NCI-H345 (cell line): ENCODE measurements at places on chromosomes 7 and 10.

DNA sequence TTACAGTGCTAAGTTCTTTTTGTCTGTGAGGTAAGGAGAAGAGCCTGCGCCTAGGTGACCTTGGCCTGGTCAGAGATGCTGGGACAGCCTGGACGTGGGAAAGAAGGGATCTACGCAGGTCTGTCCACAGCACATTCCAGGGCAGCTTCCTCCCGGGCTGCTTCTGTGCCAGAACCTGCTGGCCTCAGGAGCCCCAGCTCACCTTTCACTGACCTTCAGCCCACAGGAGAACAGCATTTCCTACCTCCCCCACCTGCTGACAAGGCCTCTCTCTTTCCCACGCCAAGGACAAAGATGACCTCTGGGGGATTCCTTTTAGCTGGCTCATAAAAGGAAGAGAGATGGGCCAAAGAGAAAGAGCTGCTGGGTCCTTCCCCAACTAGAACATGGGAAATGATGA, 260.6 kb downstream of the KCNMA1 start:
- DNase-seq, result no peak

- DNase-seq, result no peak
Measured at GRCh38 chr7:64978497-64979203, 12.2 kb downstream of the ZNF117 start.

DNA sequence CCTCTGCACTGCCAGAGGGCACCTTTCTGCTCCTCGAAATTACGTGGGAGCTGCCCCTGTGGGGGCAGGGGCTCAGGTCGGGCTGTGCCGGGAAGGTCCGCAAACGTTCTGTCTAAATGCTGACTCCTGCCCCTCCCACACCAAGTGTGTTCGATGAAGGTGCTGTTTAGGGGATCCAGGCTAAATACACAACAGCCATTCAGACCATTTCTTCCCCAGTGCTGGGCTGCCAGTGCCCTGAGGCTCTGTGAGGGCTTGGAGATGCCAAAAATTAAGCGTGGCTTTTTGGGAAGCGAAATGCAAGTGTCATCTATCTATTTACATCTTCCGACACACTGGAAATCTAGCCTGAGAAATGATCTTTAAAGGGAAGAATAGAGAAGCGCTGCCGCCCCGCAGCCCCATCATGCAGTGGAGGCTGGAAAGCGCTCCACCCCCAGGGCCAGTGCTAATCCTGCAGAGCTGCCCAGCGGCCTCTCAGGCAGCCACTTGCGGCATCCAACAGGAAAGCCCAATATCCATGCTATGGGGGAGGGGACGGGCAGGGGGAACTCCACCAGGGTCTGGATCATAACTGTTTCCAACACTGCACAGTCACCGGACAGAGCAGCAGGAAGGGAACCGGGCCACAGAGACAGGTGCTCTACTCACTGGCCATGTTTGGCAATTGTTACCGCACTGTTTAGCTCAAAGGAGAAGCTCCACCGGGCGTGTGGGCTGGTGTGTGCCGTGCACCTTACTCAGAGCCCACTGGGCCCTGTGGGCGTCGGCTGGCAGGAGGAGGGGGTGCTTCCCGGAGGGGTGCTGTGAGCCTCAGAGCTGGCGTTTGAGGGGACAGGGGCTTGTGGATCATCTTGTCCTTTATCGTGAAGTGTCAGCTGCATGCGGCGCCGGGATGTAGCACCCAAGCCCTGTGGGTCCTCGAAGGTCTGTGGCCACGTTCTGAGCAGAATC, 205.5 kb downstream of the DNAJB6 start:
- no peak for DNase-seq

- no peak for DNase-seq
Measured at GRCh38 chr7:32092346-32092745, 22.1 kb upstream of the PDE1C start.

DNA sequence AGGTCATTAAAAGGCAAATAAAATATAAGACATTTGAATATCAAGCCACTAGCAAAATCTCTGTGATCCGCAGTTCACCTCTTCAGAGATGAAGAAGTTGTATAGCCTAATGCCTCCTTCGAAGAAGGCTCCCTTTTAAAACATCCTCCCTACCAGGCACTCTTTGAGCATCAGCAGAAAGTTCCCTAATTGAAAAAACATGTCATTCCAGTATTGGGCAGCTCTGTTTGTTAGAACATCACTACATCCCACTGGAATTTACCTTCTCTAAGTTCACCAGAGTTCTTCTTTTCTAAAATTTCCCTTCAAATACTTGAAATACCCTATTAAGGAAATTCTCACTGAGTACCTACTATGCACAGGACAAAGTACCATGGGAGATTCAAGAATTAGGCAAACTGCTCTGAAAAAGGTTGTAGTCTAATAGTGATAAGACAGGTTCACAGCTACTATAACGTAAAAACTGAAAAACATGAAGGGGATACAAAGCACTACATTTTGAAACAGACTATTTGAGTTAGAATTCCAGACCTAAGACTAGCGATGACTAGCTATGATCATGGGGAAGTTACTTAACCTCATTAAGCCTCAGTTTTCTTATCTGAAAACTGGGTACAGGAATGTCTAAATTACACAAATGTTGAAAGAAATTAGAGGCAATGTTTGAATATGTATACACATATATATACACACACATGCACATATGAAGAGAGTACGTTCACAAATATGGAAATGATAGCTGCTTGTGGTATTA, 128.7 kb downstream of the ELAPOR2 start:
- no peak for DNase-seq
